ENCODE measurements at places on chromosomes 7 and 10.

GRCh38 chr7:27890205-27890849 is 150.4 kb downstream of the TAX1BP1 start:
- no peak for DNase-seq

- no peak for DNase-seq
These were observed 48.7 kb downstream of the NAMPT start for GRCh38 chr7:106236065-106236464.

- no peak for DNase-seq
These were observed 65.3 kb upstream of the ARID5B start for GRCh38 chr10:61835946-61836887.

GRCh38 chr7:152052771-152053170 is 27.3 kb downstream of the GALNT11 start:
- no peak for DNase-seq

- DNase-seq = no peak
These were observed 118.9 kb downstream of the OTUD1 start for GRCh38 chr10:23557777-23558176.

GRCh38 chr10:61047081-61047480 is 103.1 kb upstream of the RHOBTB1 start:
- no peak for DNase-seq

Data from upper lobe of right lung (tissue), 1 donor.